NCI-H2081 (cell line): ENCODE measurements at places on chromosomes 7 and 10.

DNA sequence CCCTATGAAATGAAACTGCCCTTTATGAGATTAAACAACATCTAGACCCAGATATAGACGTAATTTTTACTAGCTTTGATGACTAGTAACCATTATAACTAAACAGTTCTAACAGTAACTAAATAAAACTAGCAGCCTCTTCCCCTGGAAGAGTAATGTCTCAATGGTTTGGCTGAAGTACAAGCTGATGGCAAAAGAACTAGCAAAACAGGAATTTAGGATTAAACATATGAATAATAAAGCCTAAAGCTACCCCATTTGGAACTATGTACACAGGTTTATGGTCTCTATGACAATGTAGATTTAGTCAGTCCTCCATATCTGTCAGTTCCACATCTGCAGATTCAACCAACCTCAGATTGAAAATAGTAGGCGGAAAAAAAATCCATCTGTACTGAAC is 6.4 kb downstream of the DPY19L1 start:
- DNase-seq: no peak

DNA sequence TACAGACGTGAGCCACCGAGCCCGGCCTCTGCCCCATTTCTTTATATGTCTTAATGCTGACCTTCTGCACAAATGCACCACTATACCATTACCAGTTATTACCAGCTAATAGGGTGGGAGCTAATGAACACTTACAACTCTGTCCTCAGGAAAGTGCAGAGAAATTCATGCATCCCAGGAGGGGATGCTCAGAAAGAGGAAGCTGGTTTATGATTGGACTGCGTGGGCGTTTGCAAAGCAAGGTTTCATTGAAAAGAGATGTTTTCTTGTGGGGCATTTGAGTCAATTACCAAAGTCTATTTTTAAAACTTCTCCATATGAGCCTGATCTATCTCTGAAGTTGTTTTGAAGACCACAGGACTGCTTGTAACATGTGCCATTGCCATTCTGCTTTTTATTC is 417.7 kb upstream of the CELF2 start:
- DNase-seq: no peak

DNA sequence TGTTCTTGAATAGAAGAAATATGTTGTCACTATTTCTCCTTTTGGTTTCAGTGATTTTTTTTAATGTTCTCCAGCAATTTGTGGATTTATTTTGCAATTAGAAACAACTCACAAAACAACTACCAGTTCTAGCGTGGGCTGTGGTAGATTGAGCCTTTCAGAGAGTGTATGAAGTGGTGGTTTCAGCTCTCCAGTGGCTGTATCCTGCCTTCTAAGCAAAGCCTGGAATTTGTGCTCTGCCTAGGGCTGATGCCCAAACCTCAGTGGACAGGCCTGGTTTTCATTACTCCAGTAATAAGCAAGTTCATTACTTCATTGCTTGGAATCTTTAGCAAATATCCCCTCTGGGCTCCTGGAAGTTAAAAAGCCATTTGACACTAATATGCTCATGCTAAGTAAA is 35.9 kb downstream of the APBB1IP start:
- DNase-seq: no peak

DNA sequence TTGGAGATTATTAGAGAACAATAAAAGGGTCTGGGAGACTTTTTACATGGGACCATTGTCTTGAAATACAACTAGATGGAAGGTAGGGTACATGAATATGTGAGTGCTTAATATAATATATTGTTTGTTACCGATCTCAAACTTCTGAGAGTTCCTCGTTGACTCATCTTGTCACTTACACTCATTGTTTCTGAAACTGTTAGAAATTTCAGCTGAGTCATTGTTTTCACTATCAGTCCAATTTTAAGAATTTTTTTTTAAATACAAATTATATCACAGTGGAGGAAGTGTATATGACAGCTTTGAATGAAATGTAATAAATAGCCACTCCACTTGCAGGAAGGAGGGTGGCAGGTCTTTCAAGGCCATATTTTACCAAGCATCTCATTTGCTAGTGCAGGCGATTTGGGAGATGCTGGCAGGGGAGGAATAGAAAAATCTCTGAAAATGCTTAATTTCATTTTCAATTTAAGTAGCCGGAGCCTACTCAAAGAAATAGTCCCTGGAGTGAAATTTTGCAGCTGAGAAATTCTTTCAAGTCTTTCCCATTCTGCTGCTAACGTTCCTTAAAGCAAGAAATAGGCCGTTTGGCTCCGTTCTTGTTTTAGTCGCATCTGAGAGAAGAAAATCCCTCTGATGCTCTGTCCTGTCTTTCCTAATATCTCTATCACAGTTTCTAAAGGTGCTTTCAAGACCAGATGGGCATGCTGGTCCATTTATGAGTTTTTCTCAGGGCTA is 1404.2 kb upstream of the CELF2 start:
- no peak for DNase-seq

GRCh38 chr7:74495112-74496086 is 41.7 kb downstream of the GTF2IRD1 start:
- DNase-seq: no peak

- no peak for DNase-seq
Observed at GRCh38 chr7:85336086-85336485, 149.2 kb upstream of the SEMA3D start.

DNA sequence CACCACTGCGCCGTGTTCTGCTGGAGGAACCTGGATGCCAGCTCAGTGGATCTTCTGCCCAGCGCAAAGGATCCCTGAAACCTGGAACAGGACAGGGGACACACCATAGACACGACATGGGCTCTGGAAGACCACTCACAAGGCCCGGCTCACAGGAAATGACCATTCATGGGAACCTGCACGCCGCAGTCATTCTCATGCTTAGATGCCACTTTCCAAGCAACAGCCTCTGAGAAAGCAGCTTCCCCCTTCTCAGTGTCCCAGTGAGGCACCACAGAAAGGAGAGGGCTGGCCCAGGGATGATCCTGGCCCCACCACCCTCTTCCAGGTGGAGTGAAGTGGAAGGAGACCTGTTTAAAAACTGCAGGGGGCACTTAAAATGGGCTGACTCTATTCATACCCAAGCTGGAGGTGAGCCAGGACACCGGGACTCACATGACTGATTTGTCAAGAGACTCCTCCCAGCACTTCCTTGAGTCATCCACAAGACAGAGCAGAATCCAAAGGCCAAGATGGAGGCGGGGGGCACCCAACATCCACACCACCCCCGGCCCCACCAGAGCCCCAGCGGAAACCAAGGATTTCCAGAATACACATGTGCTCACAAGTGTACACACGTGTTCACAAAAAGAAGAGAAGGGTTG is 11.2 kb downstream of the CTBP2 start:
- DNase-seq: peak; percentile 69

DNA sequence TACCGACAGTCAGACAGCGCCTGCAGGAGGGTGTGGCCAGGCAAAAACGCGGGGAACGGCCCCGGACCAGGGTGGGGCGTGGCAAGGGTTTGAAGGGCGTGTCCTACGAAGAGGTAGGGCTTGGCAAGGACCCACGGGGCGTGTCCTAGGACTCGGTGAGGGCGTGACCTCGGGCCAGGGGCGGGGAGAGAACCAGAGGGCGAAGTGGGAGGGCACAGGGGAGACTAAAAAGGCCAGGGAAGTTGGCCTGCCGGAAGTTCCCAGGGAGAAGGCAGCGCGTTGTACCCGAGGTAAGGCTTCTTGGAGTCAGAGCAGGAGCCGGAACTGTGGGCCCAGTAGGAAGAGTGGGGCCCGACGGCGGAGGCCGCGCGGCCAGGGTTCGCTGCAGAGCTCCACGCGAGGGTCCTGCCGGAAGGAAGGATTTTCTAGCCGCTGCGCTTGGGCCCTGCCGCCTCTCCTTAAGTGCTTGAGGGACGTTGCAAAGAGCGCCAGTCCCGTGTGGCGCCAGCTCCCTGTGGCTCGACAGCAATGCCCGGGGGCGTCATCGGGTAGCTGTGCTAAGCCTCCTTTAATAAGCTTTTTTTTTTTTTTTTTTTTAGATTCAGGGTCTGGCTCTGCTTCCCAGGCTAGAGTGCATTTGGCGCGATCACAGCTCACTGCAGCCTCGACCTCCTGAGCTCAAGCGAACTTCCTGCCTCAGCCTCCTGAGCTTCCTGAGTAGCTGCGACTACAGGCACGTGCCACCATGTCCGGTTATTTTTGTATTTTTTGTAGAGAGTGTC is at the start of gene PTER:
Gene PTER, plus strand, starts transcription at position 253 of the 782 bp plus-strand sequence. CDS start 47,375 bp downstream, outside the sequence.
- DNase-seq: peak; percentile 85

DNA sequence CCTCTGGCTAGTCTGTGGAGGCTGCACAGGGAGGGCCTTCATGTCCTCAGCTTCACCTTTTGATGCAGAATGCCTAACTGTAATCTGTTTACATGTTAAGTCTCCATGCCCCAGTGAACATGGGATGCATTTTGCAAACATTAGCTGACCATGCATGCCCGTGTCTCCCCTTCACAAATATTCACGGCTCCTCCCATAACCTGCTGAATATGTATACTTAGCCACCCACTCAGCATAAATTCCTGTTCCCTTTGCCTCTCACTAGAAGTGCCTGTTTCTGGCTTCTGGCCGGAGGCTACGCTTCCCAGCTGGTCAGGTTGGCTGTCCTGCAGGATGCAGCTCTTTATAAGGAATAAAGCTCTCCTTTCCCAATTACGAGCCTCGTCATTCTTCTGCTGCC is 552.7 kb downstream of the DNAJB6 start:
- DNase-seq: peak; percentile 32

GRCh38 chr7:82044497-82045080 is 274.7 kb upstream of the HGF start:
- DNase-seq: peak; percentile 62

GRCh38 chr10:42734536-42734935 is 48.1 kb upstream of the BMS1 start:
- no peak for DNase-seq

- no peak for DNase-seq
Observed at GRCh38 chr10:131851346-131851745, 49.5 kb upstream of the PPP2R2D start.

DNA sequence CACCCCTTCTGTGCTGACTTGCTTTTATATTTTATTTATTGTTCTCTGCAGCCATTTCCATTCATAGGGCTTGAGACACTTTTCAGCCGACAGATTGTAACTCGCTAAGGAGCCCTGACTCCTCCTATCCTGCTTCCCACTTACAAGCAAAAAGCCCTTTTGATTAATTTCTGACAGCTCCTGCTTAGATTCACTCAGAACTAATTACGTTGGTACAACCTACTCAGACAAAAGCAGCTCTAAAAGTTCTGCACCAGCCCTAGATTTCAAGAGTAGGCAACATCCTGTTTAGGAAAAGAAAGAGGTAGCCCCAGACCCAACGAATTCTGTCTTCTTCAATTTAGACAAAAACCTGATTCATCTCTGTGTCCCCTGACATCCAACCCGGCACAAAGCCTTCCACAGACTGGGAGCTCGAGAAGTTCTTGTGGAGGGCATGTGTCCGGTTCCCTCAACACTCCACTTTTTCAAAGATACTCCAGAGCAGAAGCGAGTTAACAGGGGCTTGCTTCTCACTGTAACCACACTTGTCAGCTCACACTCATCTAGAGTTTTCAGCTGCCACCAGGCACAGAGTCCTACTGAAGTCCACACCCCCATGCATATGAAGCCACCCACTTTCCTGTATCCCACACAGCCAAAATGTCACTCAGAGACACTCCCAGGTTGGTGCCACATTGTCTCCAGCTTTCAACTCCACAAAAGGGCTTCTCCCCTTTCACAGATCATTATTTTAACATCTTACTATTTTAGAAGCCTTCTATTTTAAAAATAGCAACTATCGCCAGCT is 113.6 kb upstream of the NFE2L3 start:
- DNase-seq: no peak

GRCh38 chr7:34451923-34452322 is 206.1 kb upstream of the NPSR1 start:
- DNase-seq: no peak

- no peak for DNase-seq
Observed at GRCh38 chr7:7609330-7609729, 31.2 kb upstream of the UMAD1 start.

DNA sequence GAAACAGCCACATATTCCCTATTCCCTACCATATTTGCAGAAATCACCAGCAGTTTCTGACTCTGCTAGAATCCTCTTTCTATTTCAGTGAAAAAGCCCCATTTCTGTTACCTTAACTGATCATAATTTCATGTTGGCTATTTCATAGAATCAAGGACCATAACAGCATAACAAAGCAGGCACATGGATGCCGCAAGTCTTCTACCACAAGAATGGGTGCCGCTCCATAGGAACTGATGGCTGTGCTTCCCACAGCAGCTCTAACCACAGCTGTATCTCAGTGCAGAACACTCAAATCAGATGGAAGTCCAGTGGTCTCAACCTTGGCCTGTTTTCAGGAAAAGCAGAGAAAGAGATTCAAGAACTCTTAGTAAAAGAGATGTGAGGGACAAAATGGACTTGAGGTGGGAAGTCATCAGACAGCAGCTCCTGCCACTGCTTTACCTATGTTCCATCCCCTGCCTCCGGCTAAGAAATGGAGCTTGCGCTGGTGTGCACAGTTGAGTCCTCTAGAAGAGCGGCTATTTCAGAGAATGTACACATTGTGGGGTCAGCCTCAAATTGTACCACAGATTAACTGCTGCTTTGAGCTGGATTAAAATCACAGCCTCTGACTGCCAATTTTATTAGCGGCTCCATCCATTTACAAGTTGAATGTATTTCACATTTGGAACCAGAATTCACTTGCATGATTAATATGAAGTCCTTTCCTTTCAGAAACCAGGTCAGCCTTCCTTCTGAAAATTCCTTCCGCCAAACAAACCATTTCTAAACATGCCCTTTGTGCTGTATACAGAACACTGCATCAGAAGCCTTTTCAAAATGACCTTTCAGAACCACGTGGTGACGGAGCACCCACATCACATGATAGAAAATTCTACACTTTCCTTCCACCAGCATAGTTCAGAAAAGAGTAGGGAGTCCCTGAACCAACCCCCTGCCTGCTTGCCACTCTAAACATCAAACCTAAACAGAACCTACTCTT is 7.7 kb downstream of the PTPRN2 start:
- DNase-seq: no peak

DNA sequence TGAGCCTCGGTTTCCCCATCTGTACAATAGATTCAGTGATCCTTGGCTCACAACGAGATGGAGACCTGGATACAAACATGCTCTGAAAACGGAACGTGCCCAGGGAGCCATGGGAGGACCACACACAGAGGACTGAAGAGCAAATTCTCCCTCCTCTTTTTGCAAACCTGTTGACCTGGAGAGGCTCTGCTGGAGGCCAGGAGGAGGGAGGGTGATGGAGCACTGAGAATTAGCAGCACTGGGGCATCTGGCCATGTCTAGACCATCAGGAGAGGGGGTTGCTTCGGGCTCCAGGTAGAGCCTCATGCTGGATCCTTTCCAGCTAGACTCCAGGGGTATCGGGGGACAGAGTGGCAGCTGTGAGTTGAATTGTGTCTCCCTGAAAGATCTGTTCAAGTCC is 97.4 kb upstream of the GPR26 start:
- no peak for DNase-seq

DNA sequence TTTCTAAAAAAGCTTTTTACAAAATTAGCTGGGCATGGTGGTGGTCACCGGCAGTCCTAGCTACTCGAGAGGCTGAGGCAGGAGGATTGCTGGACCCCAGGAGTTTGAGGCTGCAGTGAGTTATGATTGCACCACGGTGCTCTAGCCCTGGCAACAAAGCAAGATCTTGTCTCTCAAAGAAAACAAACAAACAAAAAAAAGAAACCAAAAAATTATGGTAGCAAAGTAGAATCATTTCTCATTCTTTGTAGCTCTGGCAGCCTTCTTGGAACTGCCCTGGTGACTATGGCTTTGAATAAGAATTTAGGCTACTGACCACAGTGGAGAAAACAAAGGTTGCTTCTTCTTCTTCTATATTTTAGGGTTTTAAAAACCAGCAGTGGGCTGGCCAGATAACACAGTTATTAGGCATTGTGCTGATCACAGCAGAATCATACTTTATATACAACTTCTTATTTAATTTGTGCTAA is 41.9 kb upstream of the PRKAR2B start:
- no peak for DNase-seq
